T1000 (cell line): ENCODE measurements at places on chromosomes 7 and 10.

DNA sequence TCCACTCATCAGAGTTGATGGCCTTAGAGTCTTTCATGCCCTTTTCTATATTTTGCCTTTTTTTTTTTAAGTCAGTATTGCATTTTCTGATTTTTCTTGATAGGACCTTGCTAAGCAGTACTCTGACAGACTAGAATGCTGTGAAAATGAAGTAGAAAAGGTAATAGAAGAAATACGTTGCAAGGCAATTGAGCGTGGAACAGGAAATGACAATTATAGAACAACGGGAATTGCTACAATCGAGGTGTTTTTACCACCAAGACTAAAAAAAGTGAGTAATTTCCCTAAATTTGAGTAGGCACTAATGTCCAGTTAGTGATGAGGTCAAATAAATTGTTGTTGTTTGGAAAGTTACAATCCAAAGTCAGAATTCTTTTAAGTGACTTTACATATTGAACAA is 7.4 kb downstream of the NUB1 start:
- no peak for DNase-seq

GRCh38 chr7:121202125-121202524 is 126.7 kb upstream of the WNT16 start:
- DNase-seq, result no peak

GRCh38 chr7:70426249-70426880 is 705.6 kb upstream of the GALNT17 start:
- no peak for DNase-seq

DNA sequence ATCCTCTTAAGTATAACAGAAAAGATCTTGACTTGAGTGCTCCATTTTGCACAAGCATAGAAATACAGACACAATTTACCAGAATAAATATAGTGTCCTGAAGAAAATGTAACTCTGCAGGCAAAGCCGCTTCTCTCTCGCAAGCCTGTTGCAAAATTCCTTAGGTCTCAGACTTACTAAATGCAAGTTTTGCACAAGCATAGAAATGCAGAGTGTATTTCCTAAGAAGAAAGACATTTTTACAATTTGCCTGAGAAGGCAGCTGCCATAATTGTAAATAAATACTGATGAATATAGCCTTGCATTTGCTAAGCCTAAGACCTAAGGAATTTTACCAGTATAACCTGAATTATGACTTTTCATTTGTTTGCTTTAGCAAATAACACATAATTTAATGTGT is 67.1 kb downstream of the AGMO start:
- DNase-seq, result no peak

- no peak for DNase-seq
Observed at GRCh38 chr7:131330299-131330698, 2.6 kb downstream of the MKLN1 start.

- no peak for DNase-seq
Observed at GRCh38 chr7:137820677-137821420, 25.9 kb downstream of the DGKI start.

DNA sequence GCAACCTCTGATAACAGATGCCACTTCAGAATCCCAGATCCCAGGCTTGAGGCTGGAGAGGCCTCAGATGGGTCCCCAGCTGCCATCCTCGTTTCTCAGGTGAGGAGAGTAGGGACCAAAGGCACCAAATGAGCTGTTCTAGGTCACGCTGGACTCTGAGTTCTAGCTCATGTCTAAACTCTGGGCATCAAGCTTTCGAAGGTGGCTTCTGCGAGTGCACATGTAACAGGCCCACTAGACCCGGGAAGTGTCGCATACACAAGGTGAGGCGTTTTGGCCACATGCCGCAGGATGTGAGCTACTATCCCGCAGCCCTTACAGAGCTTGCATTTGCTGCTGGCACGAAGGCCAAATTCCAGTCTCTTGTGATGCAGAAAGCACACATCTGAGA is 355.1 kb upstream of the SHH start:
- DNase-seq, result no peak

GRCh38 chr7:117728890-117729624 is 144.2 kb downstream of the CTTNBP2 start:
- DNase-seq, result no peak

DNA sequence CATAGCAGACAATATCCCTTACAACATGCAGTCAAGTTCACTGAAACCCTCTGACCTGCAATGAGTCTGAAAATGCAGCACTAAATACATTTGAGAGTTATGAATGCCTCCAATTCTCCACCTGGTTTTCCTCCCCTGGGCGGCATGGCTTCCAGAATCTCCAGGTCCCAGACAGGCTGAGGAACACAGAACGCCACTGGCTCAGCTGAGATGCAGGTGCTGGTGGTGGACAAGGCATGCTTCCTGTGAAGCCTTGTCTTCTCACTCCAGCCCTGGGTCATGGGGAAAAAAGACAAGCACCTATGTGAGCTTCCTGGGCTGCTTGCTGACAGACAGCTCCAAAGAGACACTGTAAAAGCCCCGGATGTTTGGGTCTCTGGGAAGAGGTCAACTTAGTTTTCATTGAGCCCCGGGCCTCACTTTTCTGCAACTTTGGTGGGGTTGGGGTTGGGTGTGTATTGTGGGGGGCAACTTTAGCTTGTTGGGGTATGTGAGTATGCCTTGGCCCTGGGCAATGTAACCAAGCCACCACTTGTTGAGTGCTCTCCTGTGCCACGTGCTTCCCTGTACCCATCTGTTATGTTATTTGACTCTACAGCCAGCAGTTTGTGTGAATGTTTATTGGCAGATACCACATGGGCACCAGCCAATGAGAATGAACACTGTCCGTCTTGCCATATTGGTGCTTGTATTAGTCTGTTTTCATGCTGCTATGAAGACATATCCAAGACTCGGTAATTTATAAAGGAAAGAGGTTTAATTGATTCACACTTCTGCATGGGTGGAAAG is 127.8 kb downstream of the EMX2 start:
- no peak for DNase-seq

DNA sequence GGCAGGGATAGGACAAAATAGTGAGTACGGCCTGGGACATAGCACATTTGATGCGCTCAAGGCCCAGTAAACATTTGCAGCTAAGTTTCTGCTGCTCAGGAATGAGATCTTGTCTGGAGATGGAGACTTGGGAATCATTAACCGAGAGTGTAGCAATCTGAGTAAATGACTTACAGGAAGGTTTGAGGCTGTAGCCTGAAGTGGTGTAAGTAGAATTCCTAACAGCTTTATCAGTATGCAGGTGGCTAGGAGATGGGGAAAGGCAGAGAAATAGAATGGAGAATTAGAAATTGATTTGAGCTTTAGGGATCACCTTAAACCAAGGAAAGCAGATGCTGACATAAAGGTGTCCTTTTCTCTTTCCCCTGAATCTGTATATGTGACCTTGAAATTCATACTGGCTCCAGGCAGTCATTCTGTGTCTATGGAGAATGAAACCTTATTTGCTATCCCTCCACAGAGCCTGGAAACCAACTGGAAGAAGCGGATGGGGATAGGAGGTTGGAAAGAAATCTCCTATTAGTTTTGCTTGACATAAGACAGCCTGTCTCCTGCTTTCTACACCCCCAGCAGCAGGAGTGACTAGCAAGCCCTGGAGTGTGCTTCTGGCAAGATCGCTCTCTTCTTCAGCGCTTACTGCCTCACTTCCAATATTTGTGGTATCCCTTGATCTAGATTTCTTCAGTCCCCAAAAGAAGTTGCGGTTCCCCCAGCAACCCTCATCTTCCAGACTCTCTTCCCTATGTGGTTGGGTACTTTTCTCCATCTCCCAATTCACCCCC is 6.4 kb upstream of the PON2 start:
- DNase-seq, result no peak

- DNase-seq, result no peak
Observed at GRCh38 chr10:133262696-133263095, 14.0 kb downstream of the ADAM8 start.

- peak; percentile 44 for DNase-seq
Observed at GRCh38 chr7:132065193-132065988, 509.0 kb upstream of the PODXL start.

DNA sequence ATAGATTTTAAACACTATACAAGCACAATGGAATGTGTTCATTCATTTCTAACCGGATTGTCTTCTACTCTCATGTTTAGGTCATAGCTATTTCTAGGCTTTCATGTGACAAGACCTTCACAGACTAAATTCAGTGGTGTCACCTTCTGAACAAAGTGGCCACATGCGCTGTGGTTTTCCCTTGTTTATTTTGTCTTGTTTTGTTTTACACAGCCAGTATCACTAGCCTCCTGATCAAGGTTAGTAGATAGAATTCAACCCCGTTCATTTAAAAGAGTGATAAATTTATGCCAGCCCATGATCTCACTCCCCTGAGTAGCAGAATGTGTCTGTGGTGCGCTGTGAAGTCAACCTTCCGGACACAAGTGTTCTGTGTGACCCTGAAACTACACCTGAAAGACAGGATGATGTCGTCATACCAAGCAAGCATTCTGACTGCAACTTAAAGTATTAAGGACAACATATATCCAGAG is 209.1 kb downstream of the CREB5 start:
- no peak for DNase-seq

DNA sequence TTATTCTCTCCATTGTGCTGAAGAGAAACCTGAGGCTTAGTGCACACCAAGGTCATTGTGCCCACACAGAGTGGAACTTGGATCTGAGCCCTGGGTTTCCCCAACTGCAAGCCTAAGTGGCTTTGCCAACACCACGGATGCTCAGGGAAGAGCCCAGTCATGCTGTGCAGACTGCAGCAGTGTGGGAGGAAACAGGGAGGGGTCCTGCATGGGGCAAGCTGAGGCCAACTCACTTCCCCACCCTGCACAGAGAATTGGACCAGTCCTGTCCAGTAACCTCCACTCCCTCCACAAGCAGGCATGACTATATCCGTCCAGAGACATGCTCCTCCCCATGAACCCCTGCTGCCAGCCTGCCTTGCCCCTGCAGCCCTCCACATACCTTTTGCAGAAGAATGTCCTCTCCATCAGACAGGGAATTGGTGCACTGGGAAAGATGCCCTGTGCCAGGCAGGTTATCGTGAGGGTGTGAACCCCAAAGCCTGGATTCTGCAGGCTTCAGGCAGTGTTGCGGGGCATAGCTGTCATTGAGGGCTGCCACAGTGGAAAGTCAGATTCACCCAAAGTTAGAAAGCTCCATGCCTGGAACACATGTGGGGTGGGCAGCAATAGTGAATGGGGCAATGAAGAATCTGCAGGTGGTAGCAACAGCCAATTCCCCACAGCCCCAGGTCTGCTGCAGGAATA is 44.9 kb downstream of the DRGX start:
- DNase-seq, result no peak

DNA sequence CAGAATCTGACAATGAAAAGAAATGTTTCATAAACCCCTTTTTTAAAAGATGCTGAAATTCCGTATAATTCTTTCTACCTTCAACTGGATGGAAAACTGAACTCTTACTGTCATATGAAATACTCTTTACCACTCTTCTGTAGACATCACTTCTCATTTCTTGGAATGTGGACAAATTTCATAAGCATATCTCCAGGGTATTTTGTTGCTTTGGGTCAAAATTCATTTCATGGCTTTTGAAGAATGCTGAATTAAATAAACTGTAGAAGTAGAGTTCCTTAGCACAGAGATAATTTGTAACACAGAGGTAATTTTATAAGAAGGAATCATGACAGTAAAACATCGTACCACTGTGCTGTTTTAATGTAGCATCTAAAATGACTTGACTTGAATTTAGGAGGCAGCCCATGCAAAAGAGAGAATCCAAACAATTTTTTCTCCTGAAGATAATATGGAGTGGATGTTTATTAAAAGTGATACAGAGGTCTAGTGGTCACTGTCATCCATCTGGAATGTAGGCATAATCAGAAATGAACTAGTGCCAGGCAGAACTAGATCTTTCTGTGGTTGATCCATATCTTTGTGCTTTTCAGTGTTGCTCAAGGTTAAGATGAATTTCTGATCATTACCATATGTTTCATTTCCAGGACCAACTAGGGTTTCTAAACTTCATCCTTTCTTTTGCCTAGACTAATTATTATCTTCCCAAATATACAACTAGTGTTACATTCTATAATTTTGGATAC is 492.0 kb downstream of the KIF20B start:
- no peak for DNase-seq

- DNase-seq, result no peak
Observed at GRCh38 chr10:92350411-92350810, 59.4 kb downstream of the MARCHF5 start.
